ENCODE measurements at places on chromosomes 7 and 10.
A peak's percentile ranks its signal among the peaks of the same experiment; 100 is the strongest.

GRCh38 chr7:27103489-27104226, 1.2 kb upstream of the HOXA2 start:
- DNase-seq: no peak
- no peaks in the 10 kb centered on the region for H3K36me3 ChIP-seq
- H3K27me3 ChIP-seq: peaks cover 100% of the 10 kb centered on the region
- H3K27ac ChIP-seq: no peak overlapping the region

DNA sequence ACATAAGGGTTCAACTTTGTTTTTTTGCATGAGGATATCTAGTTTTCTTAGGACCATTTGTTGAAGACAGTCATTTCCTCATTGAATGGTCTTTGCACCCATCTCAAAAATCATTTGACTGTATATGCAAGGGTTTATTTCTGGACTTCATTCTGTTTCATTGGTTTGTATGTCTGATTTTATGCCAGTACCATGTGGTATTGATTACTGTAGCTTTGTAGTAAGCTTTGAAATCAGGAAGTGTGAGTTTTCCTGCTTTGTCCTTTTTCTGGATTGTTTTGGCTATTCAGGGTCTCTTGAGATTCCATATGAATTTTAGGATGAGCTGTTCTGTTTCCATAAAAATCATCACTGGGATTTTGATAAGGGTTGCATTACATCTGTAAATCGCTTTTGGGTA, 63.9 kb downstream of the SND1 start:
- peaks cover 63% of the 10 kb centered on the region for H3K36me3 ChIP-seq
- H3K27me3 ChIP-seq: no peaks in the 10 kb centered on the region
- no peak overlapping the region for H3K27ac ChIP-seq
- peaks cover 6% of the 10 kb centered on the region for H3K4me1 ChIP-seq
- DNase-seq: no peak
- H3K4me3 ChIP-seq: no peak overlapping the region

- H3K27ac ChIP-seq: no peak overlapping the region
- no peak overlapping the region for H3K4me3 ChIP-seq
- DNase-seq: no peak
- no peaks in the 10 kb centered on the region for H3K27me3 ChIP-seq
Measured at GRCh38 chr10:44628921-44629320, 244.0 kb upstream of the CXCL12 start.

GRCh38 chr7:1794888-1795542, 124.9 kb downstream of the ELFN1 start:
- no peak overlapping the region for H3K27ac ChIP-seq
- no peak for DNase-seq
- H3K36me3 ChIP-seq: no peaks in the 10 kb centered on the region

GRCh38 chr10:103835096-103836050, 20.0 kb downstream of the SH3PXD2A start:
- H3K27me3 ChIP-seq: no peaks in the 10 kb centered on the region
- peak overlapping the region; percentile 65 for H3K27ac ChIP-seq
- DNase-seq: peak; percentile 87
- H3K4me1 ChIP-seq: peaks cover 59% of the 10 kb centered on the region
- no peak overlapping the region for H3K4me3 ChIP-seq

- DNase-seq: no peak
- H3K4me1 ChIP-seq: peaks cover 15% of the 10 kb centered on the region
- H3K36me3 ChIP-seq: no peaks in the 10 kb centered on the region
- peak overlapping the region; percentile 90 for H3K27ac ChIP-seq
- peak overlapping the region; percentile 80 for H3K4me3 ChIP-seq
- no peaks in the 10 kb centered on the region for H3K27me3 ChIP-seq
Measured at GRCh38 chr7:23105086-23105643, 420 bp upstream of the KLHL7 start.

- H3K27ac ChIP-seq: no peak overlapping the region
- no peaks in the 10 kb centered on the region for H3K36me3 ChIP-seq
- no peaks in the 10 kb centered on the region for H3K4me1 ChIP-seq
- no peak overlapping the region for H3K4me3 ChIP-seq
Measured at GRCh38 chr10:7185367-7185690, 225.5 kb downstream of the SFMBT2 start.

DNA sequence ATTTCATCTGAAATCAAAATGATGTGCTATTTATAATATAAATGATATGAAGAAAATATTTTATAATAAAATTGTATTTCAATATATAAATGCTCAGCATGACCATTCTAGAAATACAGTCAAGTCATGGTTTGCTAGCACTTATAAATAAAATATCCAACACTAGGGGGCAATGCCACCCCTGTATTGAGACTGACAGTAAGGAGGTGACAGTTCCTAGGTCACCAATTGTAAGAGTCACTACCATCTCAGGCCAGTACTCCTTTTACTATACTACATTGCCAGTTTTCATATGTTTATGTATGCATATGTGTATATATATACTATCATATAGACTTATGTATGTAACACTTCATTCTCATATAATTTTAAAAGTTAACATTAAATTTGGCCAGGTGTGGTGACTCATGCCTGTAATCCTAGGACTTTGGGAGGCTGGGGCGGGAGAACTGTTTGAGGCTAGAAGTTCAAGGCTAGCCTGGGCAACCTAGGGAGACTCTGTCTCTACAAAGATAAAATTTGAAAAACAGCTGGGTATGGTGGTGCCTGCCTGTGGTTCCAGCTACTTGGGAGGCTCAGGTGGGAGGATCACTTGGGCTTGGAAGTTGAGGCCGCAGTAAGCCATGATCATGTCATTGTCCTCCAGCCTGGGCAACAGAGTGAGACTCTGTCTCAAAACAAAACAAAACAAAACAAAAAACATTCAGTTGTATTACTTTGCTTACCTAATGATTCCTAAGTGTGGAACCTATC, 2.4 kb upstream of the CNOT4 start:
- no peak overlapping the region for H3K4me3 ChIP-seq
- no peaks in the 10 kb centered on the region for H3K4me1 ChIP-seq
- no peaks in the 10 kb centered on the region for H3K27me3 ChIP-seq
- no peaks in the 10 kb centered on the region for H3K36me3 ChIP-seq

- no peak overlapping the region for H3K4me3 ChIP-seq
- no peaks in the 10 kb centered on the region for H3K27me3 ChIP-seq
- no peak overlapping the region for H3K27ac ChIP-seq
- DNase-seq: no peak
- peaks cover 5% of the 10 kb centered on the region for H3K4me1 ChIP-seq
- H3K36me3 ChIP-seq: no peaks in the 10 kb centered on the region
Measured at GRCh38 chr10:34135515-34135914, 679.6 kb downstream of the PARD3 start.

GRCh38 chr10:60299961-60300883, 89.5 kb downstream of the ANK3 start:
- H3K27me3 ChIP-seq: no peaks in the 10 kb centered on the region
- peak overlapping the region; percentile 1 for H3K4me3 ChIP-seq
- peak overlapping the region; percentile 49 for H3K27ac ChIP-seq
- no peak for DNase-seq

DNA sequence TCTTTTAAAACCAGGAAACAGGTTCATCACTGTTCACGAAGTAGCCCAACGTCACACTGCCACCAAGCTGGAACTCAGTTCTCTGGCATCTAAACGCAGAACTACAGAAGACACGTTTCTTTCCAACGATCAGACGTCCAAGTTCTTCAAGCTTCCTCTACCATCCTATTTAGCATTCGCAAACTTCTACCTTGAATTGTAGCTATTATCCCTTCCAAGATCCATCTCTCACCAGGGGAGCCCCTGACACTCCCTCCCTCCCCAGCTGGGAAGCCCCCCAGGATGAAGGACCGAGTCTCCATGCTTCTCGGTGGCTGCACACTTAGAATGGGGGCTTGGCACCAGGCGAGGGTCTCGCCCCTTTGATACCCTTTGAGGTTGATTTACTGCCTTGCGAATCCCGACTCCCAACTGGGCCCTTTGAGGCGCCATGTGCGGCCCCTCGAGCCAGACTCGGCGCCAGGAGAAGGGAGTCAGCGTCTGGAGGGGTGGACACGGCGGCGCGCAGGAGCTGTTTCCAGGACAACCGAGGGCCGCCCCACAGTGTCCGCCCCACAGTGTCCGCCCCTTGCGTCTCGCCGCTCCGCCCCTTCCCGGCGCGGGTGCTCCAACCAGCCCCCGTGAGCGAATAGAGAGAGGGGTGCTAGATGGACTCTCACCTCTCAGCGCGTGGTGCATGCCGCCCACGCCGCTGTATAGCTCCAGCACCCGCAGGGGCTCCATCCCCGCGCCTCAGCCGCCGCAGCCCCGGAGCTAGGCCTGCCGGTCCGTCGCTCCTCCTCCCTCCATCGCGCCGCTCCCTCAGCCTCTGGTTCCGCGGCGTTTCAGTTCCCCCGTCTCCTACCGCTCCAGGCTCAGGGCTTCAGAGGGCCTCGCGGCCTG, at the start of gene TRDMT1:
TSS of gene TRDMT1 (minus strand) at position 761 of the 882 bp plus-strand sequence. CDS start at position 723, 38 bp downstream.
- peak within 1 kb of the TSS; percentile 67 for H3K4me3 ChIP-seq
- no peaks in the 10 kb centered on the region for H3K27me3 ChIP-seq
- no peaks in the 10 kb centered on the region for H3K36me3 ChIP-seq
- peak within 1 kb of the TSS; percentile 95 for H3K27ac ChIP-seq
- DNase-seq: peak; percentile 87
- H3K4me1 ChIP-seq: no peaks in the 10 kb centered on the region

GRCh38 chr10:124030492-124031110, 62.8 kb downstream of the CHST15 start:
- H3K27me3 ChIP-seq: peaks cover 10% of the 10 kb centered on the region
- no peaks in the 10 kb centered on the region for H3K36me3 ChIP-seq
- no peak overlapping the region for H3K27ac ChIP-seq
- H3K4me1 ChIP-seq: peaks cover 12% of the 10 kb centered on the region
- no peak for DNase-seq

DNA sequence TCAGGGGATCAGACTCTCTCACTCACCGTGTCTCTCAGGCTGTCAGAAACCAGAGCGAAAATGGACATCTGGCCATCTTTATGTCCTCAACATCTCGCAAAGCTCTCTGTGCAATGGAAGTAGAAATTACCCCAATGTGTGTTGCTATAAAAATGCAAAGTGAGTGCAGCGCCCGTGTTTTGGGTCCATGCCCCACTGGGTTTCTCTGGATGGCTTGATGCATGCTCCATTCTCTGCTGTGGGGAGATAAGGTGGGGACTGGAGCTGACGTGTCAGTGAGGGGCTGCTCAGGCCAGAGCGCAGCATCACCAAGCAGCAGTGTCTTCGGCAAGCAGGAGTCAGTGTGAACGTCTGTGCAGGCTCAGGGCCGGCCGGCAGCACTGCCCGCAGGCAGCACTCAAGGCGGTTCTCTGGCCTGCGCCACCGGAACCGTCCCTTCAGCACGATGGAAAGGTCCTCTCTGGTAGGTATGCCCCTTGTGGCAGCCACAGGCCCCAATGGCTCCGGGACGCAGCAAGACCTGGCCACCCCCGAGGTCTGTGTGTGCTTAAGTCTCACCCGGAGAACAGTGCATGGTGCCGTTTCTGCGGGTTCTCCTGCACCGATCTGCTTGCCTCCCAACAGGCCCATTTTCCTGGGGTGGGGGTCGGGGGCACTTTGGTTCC, 30.2 kb downstream of the WDR86 start:
- H3K36me3 ChIP-seq: peaks cover 39% of the 10 kb centered on the region
- peaks cover 15% of the 10 kb centered on the region for H3K27me3 ChIP-seq
- no peak overlapping the region for H3K4me3 ChIP-seq
- H3K27ac ChIP-seq: no peak overlapping the region
- H3K4me1 ChIP-seq: peaks cover 13% of the 10 kb centered on the region

- DNase-seq: peak; percentile 41
- peak overlapping the region; percentile 84 for H3K27ac ChIP-seq
- peaks cover 4% of the 10 kb centered on the region for H3K36me3 ChIP-seq
- H3K4me3 ChIP-seq: peak overlapping the region; percentile 75
- no peaks in the 10 kb centered on the region for H3K27me3 ChIP-seq
- peaks cover 69% of the 10 kb centered on the region for H3K4me1 ChIP-seq
Measured at GRCh38 chr10:133260895-133261725, 15.6 kb downstream of the ADAM8 start.

GRCh38 chr7:148819697-148820360, 64.3 kb downstream of the EZH2 start:
- no peak overlapping the region for H3K27ac ChIP-seq
- no peaks in the 10 kb centered on the region for H3K27me3 ChIP-seq
- no peak for DNase-seq
- H3K36me3 ChIP-seq: peaks cover 56% of the 10 kb centered on the region
- no peaks in the 10 kb centered on the region for H3K4me1 ChIP-seq

DNA sequence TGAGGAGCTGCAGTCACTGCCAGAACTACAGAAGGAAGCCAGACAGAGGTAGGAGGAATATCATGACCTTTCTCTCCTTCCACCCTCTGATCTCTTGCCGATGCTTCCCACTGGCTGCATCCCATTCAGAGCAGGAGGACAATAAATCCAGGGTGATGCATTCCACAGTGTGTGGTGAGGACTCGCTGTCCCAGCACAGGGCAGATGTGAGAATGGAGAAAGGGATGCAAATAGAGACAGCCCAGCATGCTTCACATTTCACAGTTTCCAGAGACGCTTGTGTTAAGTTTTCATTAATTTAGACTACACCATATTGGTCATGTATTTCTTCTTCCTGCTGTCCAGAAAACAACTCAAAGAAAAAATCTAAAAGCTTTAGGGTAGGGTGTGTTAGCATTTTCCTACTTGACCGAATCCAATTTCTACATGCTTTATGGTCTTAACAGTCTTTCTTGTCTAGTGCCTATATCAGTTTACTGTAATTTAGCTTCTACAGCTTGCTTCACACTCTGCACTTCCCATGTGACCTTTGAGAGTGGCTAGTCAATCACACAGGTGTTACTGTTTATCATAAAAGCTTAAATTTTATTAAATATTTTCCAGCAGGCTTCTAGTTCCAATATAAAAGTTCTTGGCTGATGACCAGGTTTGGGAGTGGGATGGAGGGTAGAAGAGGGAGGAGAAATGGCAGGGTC, 155.6 kb downstream of the RAPGEF5 start:
- no peak overlapping the region for H3K27ac ChIP-seq
- no peaks in the 10 kb centered on the region for H3K27me3 ChIP-seq
- peaks cover 47% of the 10 kb centered on the region for H3K36me3 ChIP-seq
- DNase-seq: no peak

DNA sequence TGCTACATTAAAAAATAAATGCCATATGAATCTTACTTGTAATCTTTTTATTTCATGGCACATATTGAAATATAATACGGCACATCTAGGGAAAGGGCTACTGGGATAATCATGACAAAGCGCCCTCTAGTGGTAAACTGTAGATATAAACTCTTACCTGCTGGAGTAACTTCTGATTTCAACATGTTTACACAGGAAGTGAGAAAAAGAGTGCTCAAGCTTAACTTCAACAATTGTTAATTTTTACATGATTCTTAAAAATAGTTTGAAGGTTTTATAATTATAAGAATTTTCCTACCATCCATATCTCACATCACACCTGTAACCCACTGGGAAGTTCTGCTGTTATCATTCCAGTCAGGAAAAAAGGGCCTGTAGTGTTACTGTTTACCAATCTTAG, 2.0 kb upstream of the HEPACAM2 start:
- no peak for DNase-seq
- H3K27ac ChIP-seq: no peak overlapping the region
- H3K4me3 ChIP-seq: no peak overlapping the region
- no peaks in the 10 kb centered on the region for H3K36me3 ChIP-seq
- H3K27me3 ChIP-seq: no peaks in the 10 kb centered on the region
- H3K4me1 ChIP-seq: peaks cover 14% of the 10 kb centered on the region

Measured in heart right ventricle (tissue), 16 donors.